ENCODE measurements at places on chromosomes 2 and 18. TPM values are rescaled to one million over a fixed set of nuclear protein-coding genes. Genes with fewer than 3 reads are reported as not detected.

Gene APLF
- total RNA-seq: 0.58 TPM

Gene CD207
- 0.07 TPM for total RNA-seq

Gene DNAH6
- total RNA-seq: 0.01 TPM

Gene TDRD15
- total RNA-seq: not detected

Gene UGT1A1
- total RNA-seq: 0.39 TPM

Gene ERBB4
- not detected for total RNA-seq

Gene SCG2
- 1.4 TPM for total RNA-seq

Gene LHCGR
- not detected for total RNA-seq

Gene LRRC30
- not detected for total RNA-seq

Gene LIMS2
- 6.2 TPM for total RNA-seq

Gene FAM161A
- 9.9 TPM for total RNA-seq

Gene CGREF1
- total RNA-seq: 8.1 TPM

Gene TM4SF20
- 8.7 TPM for total RNA-seq

Gene MC4R
- not detected for total RNA-seq

Gene KIF5C
- total RNA-seq: 0.33 TPM

Gene HOXD8
- total RNA-seq: 5.3 TPM

Gene SH3RF3
- total RNA-seq: 0.61 TPM

Gene KIAA2012
- not detected for total RNA-seq

Gene RESP18
- not detected for total RNA-seq

Gene EHBP1
- 45.7 TPM for total RNA-seq

Gene METTL4
- total RNA-seq: 6.7 TPM

Gene NOSTRIN
- 1.9 TPM for total RNA-seq

Gene ANKRD30B
- total RNA-seq: not detected

Gene CTLA4
- total RNA-seq: not detected

Gene BMP10
- total RNA-seq: not detected

Gene IL1RL1
- 1.3 TPM for total RNA-seq

Gene LBX2
- 2.7 TPM for total RNA-seq

Gene FAP
- not detected for total RNA-seq

Gene KCNE4
- total RNA-seq: 0.46 TPM

Gene NTSR2
- not detected for total RNA-seq

Gene NAT8
- total RNA-seq: not detected

Gene FLACC1
- total RNA-seq: 0.20 TPM

Gene ZNF892
- total RNA-seq: 0.74 TPM

Gene HOXD13
- total RNA-seq: 0.19 TPM

Gene GPR155
- total RNA-seq: 0.18 TPM

Gene C2orf15
- total RNA-seq: 0.58 TPM

Gene SLC14A1
- total RNA-seq: not detected

Gene FHL2
- total RNA-seq: 49.3 TPM

Gene WDR75
- total RNA-seq: 46.5 TPM

Gene SLC4A5
- 0.34 TPM for total RNA-seq

Gene WDR35
- 15.0 TPM for total RNA-seq

Gene ALPP
- 20.3 TPM for total RNA-seq

Gene MALL
- 155 TPM for total RNA-seq

Gene RAX
- not detected for total RNA-seq

Gene ABHD1
- total RNA-seq: 0.50 TPM

Gene RPRM
- total RNA-seq: 0.11 TPM

Gene ALKAL2
- not detected for total RNA-seq

Gene C2orf80
- not detected for total RNA-seq

Gene ACMSD
- not detected for total RNA-seq

Gene GULP1
- total RNA-seq: 34.9 TPM

Gene NT5C1B
- total RNA-seq: not detected

Gene MZT2A
- 117 TPM for total RNA-seq

Gene B3GNT7
- total RNA-seq: 3.0 TPM

Gene CNGA3
- 0.09 TPM for total RNA-seq

Gene ANTXR1
- 164 TPM for total RNA-seq

Gene CAPN13
- 0.15 TPM for total RNA-seq

Gene CPLX4
- not detected for total RNA-seq

Gene AFF3
- 0.08 TPM for total RNA-seq

Gene IL1RN
- 0.54 TPM for total RNA-seq
